ENCODE measurements at places on chromosomes 5 and 9. TPM values are rescaled to one million over a fixed set of nuclear protein-coding genes. Genes with fewer than 3 reads are reported as not detected.

Gene SPATA31E1
- not detected for total RNA-seq

Gene PCDHA9
- total RNA-seq: under 0.01 TPM

Gene PCDHA3
- total RNA-seq: 0.15 TPM

Gene CCL21
- total RNA-seq: not detected

Gene SPINK13
- total RNA-seq: not detected

Gene CCDC171
- 1.7 TPM for total RNA-seq

Gene ZBED3
- under 0.01 TPM for total RNA-seq

Gene CENPK
- total RNA-seq: 5.5 TPM

Gene PCDHA1
- total RNA-seq: not detected

Gene PHYHD1
- total RNA-seq: 6.1 TPM
